Activated T-helper 2 cell treated with anti-CD3 and anti-CD28 coated beads, Interferon-gamma antibody, Interleukin-2, Interleukin-4, amounts not matched to agents 10 μg/mL and 5 μg/mL and 100 μg/mL, durations not matched to agents 14 hours and 24 hours and 36 hours (primary cell): ENCODE measurements at places on chromosomes 7 and 10.

DNA sequence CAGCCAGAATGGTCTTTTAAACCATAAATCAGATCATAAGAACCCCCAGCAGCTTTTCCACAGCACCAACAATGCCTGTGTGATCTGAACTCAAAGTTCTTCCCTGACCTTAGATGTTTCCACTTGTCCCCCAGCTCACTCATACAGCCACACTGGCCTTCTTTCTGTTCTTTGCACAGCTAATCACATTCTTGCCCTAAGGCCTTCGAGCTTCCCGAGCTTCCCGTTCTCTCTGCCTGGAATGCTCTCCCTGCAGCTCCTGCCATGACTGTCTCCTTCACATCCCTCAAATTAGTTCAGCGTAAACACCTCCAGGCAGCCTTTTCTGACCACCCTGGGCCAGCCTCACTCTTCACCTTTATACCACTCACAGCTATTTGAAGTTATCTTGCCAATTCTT, 166.8 kb upstream of the NFE2L3 start:
- no peak for DNase-seq

- no peak for DNase-seq
Observed at GRCh38 chr7:96596120-96596826, 113.4 kb downstream of the SEM1 start.

DNA sequence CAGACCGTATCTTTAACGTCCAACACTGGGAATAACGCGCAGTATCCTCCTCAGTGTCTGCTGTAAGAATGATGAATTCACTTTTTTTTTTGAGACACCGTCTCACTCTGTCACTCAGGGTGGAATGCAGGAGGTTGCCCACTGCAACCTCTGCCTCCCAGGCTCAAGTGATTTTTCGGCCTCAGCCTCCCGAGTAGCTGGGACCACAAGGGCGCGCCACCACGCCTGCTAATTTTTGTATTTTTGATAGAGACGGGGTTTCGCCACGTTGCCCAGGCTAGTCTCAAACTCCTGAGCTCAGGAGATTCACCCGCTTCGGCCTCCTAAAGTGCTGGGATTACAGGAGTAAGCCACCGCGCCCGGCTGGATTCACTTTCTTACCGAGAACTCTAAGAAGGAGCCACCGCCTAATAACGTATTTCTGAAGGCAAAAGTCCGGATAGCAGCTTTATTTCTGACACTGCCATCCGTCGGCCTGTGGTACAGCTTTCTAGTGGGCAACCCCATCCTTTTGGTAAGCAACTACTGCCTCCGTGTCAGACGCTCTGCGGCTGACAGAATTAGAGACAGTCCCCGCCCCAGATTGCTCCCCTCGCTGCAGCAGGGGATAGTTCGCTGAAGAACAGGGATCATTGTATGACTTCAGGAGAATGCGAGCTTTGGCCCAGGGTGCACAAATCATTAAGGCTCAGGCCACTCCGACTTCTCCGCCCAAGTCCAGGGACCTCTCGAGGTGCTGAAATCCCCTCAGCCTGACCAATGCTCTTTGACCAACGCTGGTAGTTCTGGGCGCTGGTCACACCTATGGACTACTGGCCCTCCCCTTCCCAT, 662 bp downstream of the POLR3A start:
- no peak for DNase-seq

GRCh38 chr10:548238-548901, 141.1 kb downstream of the DIP2C start:
- DNase-seq, result no peak

DNA sequence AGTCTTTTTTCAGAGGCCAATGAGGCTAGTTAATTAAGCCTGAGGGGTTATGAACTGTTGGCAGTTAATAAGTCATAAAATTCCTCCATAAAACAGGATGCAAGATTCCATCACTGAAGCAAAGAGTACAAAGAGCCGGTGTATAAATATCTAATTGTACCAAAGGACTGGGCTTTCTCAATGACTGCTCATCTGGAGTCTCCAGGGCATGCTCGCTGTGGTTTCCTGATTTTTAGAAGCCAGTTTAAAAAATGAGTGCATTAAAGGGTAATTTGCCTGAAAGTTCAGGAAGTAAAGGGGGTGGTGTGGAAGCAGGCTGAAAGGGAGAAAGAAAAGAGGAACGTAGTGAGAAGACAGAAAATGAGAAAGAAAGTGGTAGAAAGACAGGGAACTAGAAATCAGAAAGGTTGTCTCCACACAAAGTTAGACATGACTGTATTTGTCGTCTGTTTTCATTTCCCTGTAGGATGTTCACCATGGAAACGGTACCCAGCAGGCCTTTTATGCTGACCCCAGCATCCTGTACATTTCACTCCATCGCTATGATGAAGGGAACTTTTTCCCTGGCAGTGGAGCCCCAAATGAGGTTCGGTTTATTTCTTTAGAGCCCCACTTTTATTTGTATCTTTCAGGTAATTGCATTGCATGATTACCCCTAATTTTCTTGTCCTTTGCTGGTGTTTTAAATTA, 282.3 kb downstream of the TWIST1 start:
- DNase-seq, result no peak

DNA sequence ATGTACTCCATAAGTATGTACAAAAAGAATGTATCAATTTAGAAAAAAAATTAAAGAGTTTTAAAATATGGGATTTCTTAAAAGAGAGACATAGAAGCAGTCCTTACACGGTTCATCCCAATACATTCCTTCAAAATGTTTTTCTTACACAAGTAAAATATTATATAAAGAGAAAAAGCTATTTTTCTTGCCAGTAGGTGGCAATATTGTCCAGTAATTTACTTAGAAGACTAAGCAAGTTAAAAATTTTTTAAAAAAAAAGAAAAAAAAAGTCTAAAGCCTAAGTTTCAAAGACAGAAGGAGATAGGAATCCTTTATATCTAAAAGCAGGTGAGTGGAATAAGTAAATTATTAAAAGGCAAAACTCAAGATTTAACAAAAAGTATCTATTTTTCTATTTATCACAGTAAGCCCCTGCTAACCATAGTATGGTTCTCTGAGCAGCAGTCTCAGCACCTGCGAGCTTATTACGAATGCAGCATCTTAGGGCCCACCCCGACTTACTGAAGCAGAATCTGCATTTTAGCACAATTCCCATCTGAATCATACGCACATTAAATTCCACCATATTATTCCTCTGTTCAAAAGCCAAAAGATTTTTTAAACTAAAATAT, 240.6 kb downstream of the DGKI start:
- no peak for DNase-seq

- no peak for DNase-seq
Observed at GRCh38 chr10:97718659-97719142, 5.2 kb downstream of the MARVELD1 start.

- no peak for DNase-seq
Observed at GRCh38 chr10:21803374-21803773, 200.2 kb downstream of the DNAJC1 start.

- DNase-seq, result no peak
Observed at GRCh38 chr10:111080224-111080623, 3.4 kb downstream of the ADRA2A start.

DNA sequence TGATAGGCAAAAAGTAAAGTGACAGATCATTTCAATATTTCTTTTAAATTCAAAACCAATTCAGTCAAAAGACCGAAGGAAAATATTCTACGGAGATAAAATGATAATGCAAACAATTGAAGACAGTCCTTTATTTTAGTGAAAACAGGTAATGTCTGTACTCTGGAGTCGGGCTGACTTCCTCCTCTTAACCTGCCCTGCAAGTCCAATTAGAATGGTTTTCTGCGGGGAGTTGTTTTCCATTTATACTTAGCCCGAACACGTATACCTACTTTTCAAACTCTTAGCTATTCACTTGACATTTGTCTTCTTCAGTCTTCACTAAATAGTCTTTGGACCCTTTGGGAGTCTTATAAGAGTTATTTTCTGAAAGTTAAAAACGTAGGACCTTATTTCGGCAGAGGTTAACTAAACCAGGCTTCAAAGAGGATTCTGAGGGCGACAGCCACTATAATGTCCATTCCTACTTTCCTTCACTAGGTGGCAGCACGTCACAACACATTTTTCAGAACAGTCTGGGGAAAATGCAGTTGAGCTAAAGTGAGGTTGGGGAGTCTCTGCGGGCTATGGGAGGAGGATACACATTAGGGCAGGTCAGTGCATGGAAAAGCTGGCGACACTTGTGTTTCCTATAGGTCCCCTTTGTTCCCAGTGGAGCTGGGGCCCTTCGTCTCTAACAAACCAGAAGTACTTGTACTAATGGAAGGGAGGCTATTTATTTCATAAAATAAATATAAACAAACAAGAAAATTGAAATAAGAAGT, 472.0 kb downstream of the KCNMA1 start:
- DNase-seq, result peak; percentile 10

- DNase-seq, result no peak
Observed at GRCh38 chr10:122282909-122283308, 11.8 kb downstream of the BTBD16 start.

DNA sequence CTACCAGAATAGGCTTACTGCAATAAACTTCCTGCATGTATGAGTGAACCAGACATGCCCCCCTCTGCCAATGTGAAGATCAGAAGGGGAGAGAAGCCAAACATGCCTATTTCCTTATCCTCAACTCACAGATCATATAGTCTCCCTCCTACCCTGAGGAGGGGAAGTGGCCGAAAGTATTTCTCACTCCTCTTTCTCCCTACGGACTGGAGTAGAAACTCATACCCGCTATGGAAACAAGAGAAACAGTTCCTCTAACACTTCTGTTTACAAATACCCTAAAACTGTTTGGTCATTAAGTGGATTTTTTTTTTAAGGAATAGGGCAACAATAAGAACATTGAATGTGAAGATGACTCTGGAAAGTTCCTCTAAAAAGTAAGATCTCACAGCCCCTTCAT, 31.4 kb downstream of the CCNJ start:
- DNase-seq, result no peak

DNA sequence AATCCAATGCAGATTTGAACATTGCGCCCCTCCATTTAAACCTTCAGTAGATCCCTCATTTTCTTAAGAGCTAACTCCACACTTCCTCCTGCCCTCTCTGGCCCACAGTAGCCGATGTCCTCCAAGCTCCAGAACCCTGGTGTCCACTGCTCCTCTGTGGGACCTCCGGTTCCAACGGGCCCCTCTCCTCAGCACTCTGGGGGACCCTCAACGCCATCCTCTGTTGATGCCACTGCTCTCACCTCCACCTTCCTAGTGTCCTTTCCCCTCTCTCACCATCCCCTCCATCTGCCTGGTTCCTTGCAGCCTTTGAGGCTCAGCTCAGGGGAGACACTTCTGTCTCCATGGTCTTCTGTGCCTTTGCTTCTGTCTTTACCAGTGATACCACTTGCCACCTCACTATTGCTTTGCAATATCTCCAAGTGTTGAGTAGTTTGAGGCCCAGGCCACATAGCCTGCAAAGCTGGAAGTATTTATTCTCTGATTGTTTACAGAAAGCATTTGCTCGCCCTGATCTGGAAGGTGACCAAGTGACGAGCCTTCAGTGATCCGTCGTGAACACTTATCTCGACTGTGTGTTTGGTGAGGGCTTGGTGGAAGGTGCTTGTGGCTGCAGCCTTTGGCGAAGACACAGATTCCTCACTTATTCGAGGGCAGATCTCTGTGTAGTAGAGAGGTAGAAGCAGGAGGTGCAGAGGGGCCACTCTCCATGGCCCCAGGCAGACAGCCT, 104.8 kb upstream of the SHH start:
- no peak for DNase-seq

GRCh38 chr10:103215601-103216000, 22.5 kb upstream of the NT5C2 start:
- no peak for DNase-seq

DNA sequence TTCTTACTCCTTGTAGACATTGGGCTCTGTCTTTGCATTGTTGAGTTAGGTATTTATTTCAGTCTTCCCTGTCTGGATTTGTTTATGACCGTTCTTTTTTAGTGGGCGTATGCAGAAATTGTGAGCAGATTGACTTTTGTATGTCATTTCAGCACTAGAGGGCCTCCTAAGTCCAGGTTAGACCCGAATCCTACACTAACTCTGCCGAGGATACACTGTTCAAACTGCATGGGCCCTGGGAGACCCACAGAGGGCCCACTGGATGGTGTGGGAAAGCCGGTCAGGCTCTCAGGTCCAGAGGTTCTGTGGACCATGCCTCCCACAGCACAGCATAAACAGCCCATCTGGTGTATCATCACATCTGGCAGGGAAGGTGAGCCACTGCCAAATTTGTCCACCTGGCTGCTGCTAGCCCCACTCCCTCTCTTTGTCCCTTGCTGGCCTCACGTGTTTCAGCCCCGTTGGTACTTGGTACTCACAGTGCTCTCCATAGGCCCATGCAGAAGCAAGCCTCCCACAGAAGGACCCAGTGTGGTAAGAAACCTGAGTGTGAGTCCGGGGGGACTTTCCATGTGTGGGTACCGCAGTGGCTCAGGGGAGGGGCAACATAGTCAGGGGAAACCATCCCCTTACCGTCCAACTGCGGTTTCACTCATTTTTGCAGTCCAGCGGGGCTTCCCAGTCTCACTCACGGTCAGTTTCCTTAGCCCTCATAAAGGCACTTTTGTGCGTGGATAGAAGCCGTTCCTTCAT, 112.8 kb downstream of the APBB1IP start:
- no peak for DNase-seq

DNA sequence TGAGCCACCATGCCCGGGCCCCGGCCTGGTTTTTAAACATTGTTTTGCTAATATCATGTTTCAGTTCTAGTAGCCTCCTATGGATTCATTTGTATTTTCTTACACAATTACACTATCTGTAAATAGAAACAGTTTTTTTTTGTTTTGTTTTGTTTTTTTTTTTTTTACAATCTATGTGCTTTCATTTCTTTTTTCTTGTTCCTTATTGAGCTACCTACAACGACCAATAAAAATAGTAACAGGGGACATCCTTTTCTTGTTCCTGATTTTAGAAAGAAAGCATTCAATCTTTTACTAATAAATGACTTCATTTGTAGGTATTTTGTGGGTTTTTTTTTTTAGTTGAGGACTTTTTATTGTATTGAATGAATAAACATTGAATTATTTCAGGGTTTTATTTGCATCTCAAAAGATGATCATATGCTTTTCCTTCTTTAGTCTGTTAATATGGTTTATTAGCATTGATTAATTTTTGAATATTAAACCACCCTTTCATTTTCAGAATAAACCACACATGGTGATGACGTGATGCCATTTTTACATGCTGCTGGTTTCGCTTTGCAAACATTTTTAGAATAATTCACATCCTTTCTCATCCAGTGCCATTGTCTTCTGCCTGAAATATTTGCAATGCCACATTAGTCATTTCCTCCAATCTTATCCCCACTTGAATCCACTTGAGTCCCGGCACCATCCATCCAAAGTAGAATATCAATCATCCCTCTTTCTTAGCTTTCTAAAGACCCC, 18.1 kb upstream of the AKR1E2 start:
- DNase-seq, result no peak

GRCh38 chr7:17325364-17325763, 26.9 kb downstream of the AHR start:
- no peak for DNase-seq

- DNase-seq, result no peak
Observed at GRCh38 chr10:63651864-63652263, 130.7 kb downstream of the REEP3 start.

- DNase-seq, result no peak
Observed at GRCh38 chr7:139080905-139081304, 28.6 kb downstream of the ZC3HAV1 start.

- DNase-seq, result no peak
Observed at GRCh38 chr10:85995791-85996190, 370.8 kb downstream of the GRID1 start.
